Stimulated activated CD8-positive, alpha-beta memory T cell treated with anti-CD3 and anti-CD28 coated beads, Interleukin-4, amount 100 ng/mL, for 1 hour (primary cell): ENCODE measurements at places on chromosomes 6 and 20.

GRCh38 chr6:144416244-144416643, 131.1 kb downstream of the UTRN start:
- DNase-seq = no peak

DNA sequence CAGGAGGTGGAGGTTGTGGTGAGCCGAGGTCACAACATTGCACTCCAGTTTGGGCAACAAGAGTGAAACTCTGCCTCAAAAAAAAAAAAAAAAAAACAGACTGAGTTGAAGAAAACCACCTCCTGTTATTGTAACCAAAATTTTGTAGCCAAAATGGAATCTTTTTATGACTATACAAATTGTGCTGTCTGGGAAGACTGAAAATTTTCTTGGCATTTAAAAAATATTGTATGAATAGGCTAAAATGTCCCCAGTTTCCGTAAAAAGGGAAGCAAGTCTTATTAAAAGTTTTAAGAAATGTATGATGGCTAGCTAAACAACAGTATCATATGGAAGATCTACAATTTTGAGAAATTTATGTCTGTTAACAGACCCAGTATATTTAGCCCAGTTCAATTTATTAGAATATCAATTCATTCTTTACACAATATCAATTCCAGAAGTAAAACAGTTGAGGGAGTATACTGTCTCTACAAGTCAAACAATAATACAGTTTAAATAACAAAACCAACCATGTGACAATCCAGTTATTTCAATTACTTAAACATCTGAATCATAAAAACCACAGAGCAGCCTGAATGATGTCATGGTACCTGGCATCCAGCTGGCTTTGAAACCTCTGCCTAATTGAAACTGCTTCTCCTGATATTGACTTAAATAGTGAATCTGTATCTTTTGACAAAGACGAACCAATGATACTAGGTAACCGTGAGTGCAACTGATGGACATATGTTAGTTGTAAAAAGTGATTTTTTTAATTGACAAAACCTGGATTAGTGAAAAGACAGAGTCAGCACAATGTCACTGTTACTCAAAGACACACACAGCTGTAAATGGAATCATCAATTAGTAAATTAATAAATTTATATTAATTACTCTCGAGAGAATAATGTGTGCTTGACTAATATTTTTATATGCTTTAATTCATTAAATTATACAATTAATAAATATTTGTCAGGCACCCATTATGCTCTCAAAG, 166.6 kb upstream of the MARCKS start:
- DNase-seq = no peak

- no peak for DNase-seq
Measured at GRCh38 chr6:87344731-87345130, at the start of gene C6orf163. TSS of gene C6orf163 (plus strand) at chr6:87344813. CDS start at chr6:87345100, 287 bp downstream.

DNA sequence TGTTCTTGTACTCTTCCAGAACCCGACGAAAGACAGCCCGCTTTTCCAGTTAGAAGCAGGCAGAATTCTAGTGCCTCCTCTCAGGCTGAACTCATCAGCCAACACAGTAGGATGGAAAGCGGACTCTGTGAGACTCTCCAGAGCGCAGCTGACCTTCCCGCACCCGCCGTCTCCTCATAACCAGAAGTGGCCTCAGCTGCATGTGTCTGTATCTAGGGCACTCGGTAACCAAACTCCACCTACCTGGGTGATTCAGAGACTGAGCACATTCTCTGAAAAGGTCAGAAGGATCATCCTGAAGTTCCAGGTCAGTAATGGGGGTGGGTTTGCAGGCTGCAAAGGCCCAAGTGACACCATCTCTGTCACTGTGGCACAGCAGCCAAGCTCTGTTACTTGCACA, 66.7 kb upstream of the NFATC2 start:
- DNase-seq = no peak

DNA sequence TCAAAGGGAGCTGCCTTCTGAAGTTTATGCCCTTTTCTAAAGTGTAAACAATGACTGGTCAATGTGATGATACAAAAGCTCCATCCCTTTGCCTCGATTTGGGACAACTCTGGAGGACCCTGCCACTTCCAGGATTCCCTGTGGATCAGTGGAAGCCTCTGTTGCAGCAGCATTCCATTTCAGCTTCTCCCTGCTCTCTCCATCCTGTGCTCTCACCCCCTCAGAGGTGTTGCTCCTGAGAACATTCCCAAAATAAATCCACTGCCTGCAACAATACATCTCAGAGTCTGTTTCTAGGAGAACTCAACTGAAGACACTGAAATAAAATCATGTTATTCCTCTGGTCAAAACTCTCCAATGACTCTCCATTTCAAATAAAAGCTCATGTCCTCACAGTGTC, 263.6 kb downstream of the HACE1 start:
- DNase-seq = no peak

- no peak for DNase-seq
Measured at GRCh38 chr6:156190270-156190669, 586.9 kb upstream of the ARID1B start.
